ENCODE measurements at places on chromosomes 16 and 17. TPM values are rescaled to one million over a fixed set of nuclear protein-coding genes. Genes with fewer than 3 reads are reported as not detected.

Gene CA7
- not detected for total RNA-seq

Gene CPD
- 57.8 TPM for total RNA-seq

Gene MRPL28
- 40.1 TPM for total RNA-seq

Gene MRPS23
- 31.9 TPM for total RNA-seq

Gene KRTAP9-8
- total RNA-seq: not detected

Gene KLHL10
- 0.74 TPM for total RNA-seq

Gene ZNF750
- total RNA-seq: 0.26 TPM

Gene FNDC8
- total RNA-seq: not detected

Data from mesenteric fat pad (tissue), 1 donor.